ENCODE measurements at places on chromosomes 6 and 20.
A peak's percentile ranks its signal among the peaks of the same experiment; 100 is the strongest.

- peaks cover 2% of the 10 kb centered on the region for H3K4me1 ChIP-seq
- no peaks in the 10 kb centered on the region for H3K36me3 ChIP-seq
Measured at GRCh38 chr6:3314176-3314575, 55.4 kb downstream of the PSMG4 start.

DNA sequence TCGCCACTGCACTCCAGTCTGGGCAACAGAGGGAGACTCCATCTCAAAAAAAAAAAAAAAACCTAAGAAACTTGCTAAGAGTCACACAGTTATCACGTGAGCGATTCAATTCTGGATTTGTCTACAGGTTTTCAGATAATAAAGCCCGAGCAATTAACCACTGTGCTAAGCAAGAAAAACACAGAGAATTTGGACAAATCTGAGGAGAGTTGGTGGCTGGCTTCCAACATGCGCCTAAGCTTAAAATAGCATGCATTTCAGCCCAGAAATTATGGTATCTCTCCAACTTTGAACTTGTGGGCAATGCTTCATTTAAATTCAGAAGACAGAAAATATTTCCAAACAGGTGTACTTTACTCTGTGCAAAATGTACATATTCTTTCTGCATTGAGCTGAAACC lies 232.9 kb downstream of the TSHZ2 start:
- H3K27ac ChIP-seq, result no peak overlapping the region

DNA sequence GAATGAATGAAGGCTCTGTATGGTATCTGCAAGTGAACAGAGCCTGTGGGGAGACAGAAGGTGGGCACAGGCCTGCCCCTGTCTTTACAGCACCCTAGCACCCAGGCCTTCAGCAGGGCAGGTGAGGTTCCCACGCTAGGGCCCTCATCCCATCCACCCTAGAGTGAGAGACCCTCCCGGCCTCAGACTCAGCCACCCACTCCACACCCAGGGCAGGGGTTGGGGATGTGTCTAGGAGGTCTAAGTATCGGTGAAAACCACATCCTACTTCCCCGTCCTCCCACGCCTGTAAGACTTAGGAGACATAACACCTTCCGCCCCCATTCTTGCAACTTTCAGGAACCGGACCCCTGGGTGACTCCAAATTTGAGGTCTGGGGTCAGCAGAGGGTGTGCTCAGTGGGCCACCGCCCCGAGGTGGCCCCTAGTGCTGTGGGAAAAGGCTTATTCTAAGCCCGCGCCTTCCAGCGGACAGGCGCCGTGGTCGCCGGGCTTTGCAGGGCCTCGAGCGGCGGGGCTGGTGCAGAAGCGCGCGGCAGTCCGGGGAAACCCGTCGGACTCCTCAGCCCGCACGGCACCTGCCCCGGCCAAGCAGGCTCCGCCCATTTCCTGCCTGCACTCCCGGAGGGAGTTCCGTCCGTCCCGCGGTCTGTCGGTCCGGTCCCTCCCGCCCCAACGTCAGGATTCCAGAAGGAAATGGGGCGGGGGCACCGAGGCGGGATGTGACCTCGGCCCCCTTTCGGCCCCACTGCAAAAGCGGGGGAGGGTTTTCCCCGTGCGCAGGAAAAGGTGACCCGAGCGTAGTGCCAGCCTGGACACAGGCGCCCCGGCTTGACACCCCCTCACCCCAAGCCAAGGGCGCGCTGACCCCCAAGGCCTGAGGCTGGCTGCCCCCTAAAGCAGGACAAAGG lies 868 bp downstream of the SAMD10 start:
- DNase-seq, result peak; percentile 89
- H3K4me1 ChIP-seq, result peaks cover 17% of the 10 kb centered on the region
- 0 out of 2 replicates have a peak, but pooled peaks cover 5% of the 10 kb centered on the region for H3K36me3 ChIP-seq
- H3K4me3 ChIP-seq, result peak overlapping the region; percentile 68
- no peak overlapping the region for H3K27ac ChIP-seq
- peaks cover 9% of the 10 kb centered on the region for H3K27me3 ChIP-seq

DNA sequence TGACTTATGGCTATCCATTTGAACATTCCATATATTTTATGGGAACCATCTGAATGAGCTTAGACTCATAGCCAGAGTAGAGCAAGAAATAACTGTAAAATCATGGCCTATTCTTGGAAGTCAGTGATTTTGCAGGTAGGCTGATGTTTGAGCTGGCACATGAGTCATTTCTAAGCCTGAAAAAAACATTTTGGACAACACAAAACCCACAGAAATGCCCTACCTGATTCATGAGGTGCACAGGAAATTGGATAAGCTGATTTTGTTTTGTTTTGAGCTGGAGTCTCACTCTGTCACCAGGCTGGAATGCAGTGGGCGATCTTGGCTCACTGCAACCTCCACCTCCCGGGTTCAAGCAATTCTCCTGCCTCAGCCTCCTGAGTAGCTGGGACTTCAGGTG lies 443.0 kb downstream of the PKHD1 start:
- no peaks in the 10 kb centered on the region for H3K36me3 ChIP-seq
- no peaks in the 10 kb centered on the region for H3K4me1 ChIP-seq
- H3K27ac ChIP-seq, result no peak overlapping the region
- DNase-seq, result no peak
- no peaks in the 10 kb centered on the region for H3K27me3 ChIP-seq
- H3K4me3 ChIP-seq, result no peak overlapping the region

- H3K27me3 ChIP-seq, result no peaks in the 10 kb centered on the region
- peaks cover 2% of the 10 kb centered on the region for H3K4me1 ChIP-seq
- no peak overlapping the region for H3K4me3 ChIP-seq
- H3K27ac ChIP-seq, result no peak overlapping the region
Measured at GRCh38 chr6:33903579-33903978, 99.8 kb upstream of the MLN start.

- no peak for DNase-seq
- H3K36me3 ChIP-seq, result no peaks in the 10 kb centered on the region
- H3K27ac ChIP-seq, result no peak overlapping the region
- H3K4me1 ChIP-seq, result peaks cover 4% of the 10 kb centered on the region
- no peaks in the 10 kb centered on the region for H3K27me3 ChIP-seq
Measured at GRCh38 chr20:64183313-64183712, 19.1 kb downstream of the MYT1 start.

DNA sequence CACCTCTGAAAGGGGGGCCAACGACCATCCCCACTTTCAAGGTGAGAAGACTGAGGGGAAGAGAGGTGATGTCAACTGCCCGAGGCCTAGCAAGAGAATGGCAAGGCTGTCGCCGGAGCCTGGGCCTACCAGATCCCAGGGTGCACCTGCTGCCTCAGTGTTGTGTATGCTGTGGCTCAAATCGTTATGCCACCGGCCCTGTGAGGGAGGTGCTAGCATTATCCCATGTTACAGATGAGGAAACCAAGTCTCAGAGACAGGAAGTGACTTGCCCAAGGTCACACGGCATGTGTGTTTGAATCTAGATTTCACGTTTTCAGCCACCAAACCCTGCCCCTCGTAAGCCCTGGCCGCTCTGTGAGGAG lies 152.5 kb downstream of the CEBPB start:
- no peaks in the 10 kb centered on the region for H3K27me3 ChIP-seq
- no peak overlapping the region for H3K4me3 ChIP-seq
- no peak for DNase-seq
- no peaks in the 10 kb centered on the region for H3K36me3 ChIP-seq
- H3K27ac ChIP-seq, result no peak overlapping the region

DNA sequence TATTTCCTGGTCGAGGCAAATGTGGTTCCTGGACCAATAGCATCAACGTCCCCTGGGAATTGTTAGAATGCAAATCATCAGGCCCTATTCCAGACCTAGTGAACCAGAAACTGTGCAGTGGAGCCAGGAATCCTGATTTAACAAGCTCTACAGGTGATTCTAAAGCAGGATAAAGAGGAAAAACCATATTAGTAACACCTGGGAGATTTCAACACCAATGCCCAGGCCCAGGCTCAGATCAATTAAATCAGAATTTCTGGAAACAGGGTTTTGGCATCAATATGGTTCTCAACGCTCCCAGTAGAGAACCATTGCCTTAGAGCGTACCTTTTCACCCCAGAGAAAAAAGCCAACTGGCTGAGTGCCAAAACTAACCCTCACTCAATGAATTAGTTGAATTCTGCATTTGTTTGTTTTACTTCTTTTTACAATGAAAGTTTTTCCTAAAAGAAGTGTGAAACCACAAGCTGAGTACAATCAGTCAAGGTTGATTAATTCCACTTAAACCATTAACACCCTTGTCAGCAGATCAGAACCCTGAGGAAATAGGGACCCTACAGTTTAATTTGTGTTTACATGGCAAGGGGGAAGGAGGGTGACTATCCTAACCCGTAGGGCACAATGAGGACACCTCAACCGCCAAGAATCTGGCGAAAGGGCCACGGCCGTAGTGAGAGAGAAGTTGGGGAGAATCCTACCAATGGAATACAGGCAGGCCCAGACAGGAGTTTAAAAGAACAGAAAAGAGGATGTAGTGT lies 34.9 kb upstream of the LOC128125822 start:
- no peaks in the 10 kb centered on the region for H3K27me3 ChIP-seq
- H3K27ac ChIP-seq, result no peak overlapping the region
- H3K36me3 ChIP-seq, result no peaks in the 10 kb centered on the region
- no peak overlapping the region for H3K4me3 ChIP-seq

DNA sequence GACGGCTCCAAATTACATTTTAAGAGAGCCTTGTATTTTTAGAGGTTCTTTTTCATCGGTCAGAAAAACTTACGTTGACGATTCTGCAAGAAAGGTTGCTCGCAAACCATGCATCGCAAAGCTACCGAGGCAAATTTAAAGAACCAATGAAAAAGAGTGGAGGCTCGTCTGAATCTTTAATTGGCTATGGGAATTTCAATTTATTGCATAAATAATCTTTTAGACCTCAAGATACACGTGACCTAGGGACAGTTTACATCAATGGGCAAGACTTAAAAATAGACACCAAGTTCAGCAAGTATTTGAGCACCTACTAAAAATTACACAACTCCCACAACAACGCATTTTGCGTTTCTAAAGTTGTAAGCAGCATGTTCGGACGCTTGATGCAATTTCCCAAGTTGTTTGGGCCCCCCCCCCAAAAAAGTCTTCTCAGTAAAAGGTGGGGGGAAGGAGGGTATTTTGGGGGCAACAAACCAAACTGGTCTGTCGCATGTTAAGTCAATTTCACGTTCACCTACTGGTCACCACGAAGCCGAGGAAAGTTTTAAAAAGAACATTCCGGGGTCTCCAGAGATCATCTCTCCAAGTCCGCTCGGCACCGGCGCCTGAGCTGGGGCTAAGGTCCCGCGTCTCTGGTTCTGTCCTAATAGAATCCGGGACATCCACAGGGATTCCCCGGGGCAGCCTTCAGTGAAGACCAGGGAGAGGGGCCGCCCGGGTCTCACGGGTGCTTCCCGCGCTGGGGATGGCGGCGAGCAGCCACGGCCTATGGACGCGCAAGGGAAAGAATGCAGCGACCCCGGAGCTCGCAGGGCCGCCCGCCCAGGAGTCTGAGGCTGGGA lies 851 bp downstream of the SNX5 start:
- no peaks in the 10 kb centered on the region for H3K36me3 ChIP-seq
- H3K27me3 ChIP-seq, result no peaks in the 10 kb centered on the region
- peak overlapping the region; percentile 94 for H3K4me3 ChIP-seq
- peaks cover 4% of the 10 kb centered on the region for H3K4me1 ChIP-seq
- DNase-seq, result no peak
- H3K27ac ChIP-seq, result peak overlapping the region; percentile 100

DNA sequence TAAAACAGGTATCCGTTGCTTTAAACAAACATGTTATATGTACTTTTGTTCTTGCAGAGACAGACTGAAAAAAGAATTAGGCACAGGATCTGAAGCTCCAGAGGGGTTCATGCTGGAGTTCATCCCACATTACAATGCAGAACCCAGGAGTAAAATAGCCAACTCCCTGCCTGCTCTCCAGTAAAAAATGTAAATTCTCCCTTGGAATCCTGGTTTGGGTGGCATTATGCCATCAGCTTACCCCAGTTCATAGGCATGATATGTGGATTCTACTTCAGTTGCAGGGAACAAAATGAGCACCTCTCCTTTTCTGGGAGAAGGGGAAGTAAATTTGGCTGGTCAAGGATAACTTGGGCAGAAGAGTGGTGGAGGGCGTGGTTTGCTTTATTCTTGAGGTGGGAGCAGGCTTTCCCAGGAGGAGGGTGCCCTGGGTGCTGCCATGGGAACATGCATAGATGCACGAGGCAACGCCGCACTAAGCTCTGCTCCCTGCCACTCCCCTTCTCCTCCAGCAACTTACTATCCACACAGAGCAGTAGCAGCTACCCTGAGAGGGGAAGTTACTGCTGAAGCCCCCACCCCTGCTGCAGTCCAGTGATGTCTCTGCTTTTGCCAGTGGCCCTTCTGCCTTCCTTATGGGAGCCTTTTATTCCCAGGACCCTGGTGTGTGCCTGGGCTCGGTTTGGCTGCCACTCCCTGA lies 71.6 kb upstream of the GLP1R start:
- H3K27ac ChIP-seq, result no peak overlapping the region
- no peaks in the 10 kb centered on the region for H3K36me3 ChIP-seq
- no peak overlapping the region for H3K4me3 ChIP-seq

GRCh38 chr6:109690373-109690736 lies 647 bp downstream of the AK9 start:
- H3K27ac ChIP-seq, result peak overlapping the region; percentile 42
- no peaks in the 10 kb centered on the region for H3K27me3 ChIP-seq
- peak overlapping the region; percentile 74 for H3K4me3 ChIP-seq
- DNase-seq, result peak; percentile 88

DNA sequence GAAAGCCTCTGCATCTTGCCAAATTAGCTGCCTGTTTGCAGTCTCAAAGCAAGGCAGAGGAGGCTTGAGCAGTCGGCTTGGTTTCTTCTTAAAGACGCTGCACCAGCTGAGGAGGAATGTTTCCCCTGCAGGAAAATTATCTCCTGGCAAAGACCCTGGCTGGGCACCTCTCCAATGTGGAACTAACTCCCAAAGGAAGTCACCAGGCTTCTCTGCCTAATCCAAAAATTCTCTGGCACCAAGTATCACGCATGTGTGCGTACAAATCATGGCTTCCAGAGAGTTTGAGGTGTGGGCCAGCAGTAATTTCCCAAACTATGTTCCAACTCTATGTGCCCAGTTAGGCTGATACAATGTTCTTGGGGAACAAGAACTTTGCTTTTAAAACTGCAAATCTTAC lies 176.2 kb downstream of the KIF16B start:
- H3K27me3 ChIP-seq, result no peaks in the 10 kb centered on the region
- H3K27ac ChIP-seq, result no peak overlapping the region
- no peak for DNase-seq
- no peak overlapping the region for H3K4me3 ChIP-seq
- H3K36me3 ChIP-seq, result no peaks in the 10 kb centered on the region
- no peaks in the 10 kb centered on the region for H3K4me1 ChIP-seq

GRCh38 chr6:125759184-125759902 lies 9.9 kb downstream of the HEY2 start:
- H3K27ac ChIP-seq, result no peak overlapping the region
- H3K4me1 ChIP-seq, result no peaks in the 10 kb centered on the region
- H3K36me3 ChIP-seq, result no peaks in the 10 kb centered on the region
- no peaks in the 10 kb centered on the region for H3K27me3 ChIP-seq
- DNase-seq, result no peak

Data from H1 (cell line).